ENCODE measurements at places on chromosomes 4 and X. TPM values are rescaled to one million over a fixed set of nuclear protein-coding genes. Genes with fewer than 3 reads are reported as not detected.

- no peaks in the 10 kb centered on the region for H3K27me3 ChIP-seq
- no peak overlapping the region for H3K27ac ChIP-seq
- H3K36me3 ChIP-seq = no peaks in the 10 kb centered on the region
- DNase-seq = no peak
- no peak overlapping the region for H3K4me3 ChIP-seq
Observed at GRCh38 chr4:27964095-27964494, 1103.5 kb downstream of the STIM2 start.

DNA sequence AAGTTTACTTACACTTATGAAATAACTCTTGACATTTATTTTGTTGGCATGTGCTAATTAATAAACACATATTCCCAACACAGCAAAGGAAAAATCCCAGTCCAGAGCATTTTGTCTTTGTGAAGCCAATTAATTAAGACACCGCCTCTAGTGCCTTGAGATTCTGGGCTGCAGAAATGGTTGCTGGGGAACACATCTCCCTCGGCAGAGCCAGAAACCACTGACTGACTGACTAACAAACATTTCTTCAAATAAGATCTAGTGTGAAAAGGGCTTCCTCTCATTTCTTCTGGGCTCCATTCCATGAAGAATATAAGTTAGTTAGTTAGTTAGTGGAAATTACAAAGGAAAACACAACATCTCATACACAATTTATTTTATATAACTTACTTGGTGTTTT lies 28.4 kb upstream of the NAP1L5 start:
- H3K4me1 ChIP-seq = no peaks in the 10 kb centered on the region
- no peak overlapping the region for H3K27ac ChIP-seq
- no peak overlapping the region for H3K4me3 ChIP-seq

NSUN7 gene
- not detected for total RNA-seq

GRCh38 chrX:79444694-79445210 lies 77.6 kb upstream of the ITM2A start:
- H3K4me1 ChIP-seq = no peaks in the 10 kb centered on the region
- DNase-seq = no peak
- no peaks in the 10 kb centered on the region for H3K27me3 ChIP-seq
- H3K36me3 ChIP-seq = no peaks in the 10 kb centered on the region

- H3K4me1 ChIP-seq = no peaks in the 10 kb centered on the region
- H3K27me3 ChIP-seq = no peaks in the 10 kb centered on the region
- no peak overlapping the region for H3K4me3 ChIP-seq
Observed at GRCh38 chrX:104712515-104712914, 146.5 kb downstream of the IL1RAPL2 start.

DNA sequence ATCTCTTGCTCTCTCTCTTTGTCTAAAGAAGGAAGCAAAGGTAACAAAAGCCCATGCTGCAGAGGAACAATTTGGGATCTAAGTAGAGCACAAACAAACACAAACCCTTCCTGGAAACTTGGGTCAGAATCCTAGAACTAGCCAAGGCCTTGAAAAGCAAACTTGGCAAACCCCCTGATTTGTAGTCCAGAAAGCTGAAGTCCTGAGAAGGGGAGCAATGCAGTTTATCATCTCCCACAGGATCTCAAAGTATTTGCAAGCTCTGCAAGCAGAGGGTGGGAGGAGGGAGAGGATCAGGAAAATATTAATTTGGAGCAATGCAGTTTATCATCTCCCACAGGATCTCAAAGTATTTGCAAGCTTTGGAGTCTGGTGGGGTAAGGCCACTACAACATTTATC lies 379.5 kb upstream of the FGF13 start:
- no peaks in the 10 kb centered on the region for H3K4me1 ChIP-seq
- no peak for DNase-seq
- H3K27me3 ChIP-seq = no peaks in the 10 kb centered on the region

DNA sequence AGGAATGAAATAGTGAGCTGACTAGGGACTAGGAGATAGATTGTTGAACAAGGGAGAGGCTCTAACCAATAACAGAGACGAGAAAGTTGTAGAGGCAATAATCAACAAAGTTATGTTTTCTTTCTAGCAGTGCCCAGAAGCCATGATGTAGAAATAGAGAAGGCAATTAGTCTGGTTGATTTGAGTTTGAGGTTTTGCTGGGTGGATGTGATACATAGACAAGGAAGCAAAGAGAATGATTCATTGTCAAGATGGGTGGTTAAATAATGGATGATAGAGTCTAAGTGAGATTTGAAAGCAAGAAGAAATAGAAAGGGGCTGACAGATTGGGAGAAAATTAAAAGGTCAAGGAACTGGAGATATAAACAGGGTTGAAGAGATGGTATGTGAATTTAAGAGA lies 11.2 kb downstream of the RBM41 start:
- peaks cover 8% of the 10 kb centered on the region for H3K4me1 ChIP-seq
- no peaks in the 10 kb centered on the region for H3K27me3 ChIP-seq
- H3K27ac ChIP-seq = peak overlapping the region; percentile 31
- H3K4me3 ChIP-seq = no peak overlapping the region
- H3K36me3 ChIP-seq = peaks cover 35% of the 10 kb centered on the region

BRCC3 gene
- total RNA-seq = 30.6 TPM

CFAP299 gene
- total RNA-seq = not detected

CXCR3 gene
- total RNA-seq = 73.5 TPM

- no peak overlapping the region for H3K27ac ChIP-seq
- H3K27me3 ChIP-seq = peaks cover 5% of the 10 kb centered on the region
- no peaks in the 10 kb centered on the region for H3K36me3 ChIP-seq
- H3K4me1 ChIP-seq = no peaks in the 10 kb centered on the region
- no peak for DNase-seq
Observed at GRCh38 chr4:74942918-74943253, 10.0 kb downstream of the PARM1 start.

DNA sequence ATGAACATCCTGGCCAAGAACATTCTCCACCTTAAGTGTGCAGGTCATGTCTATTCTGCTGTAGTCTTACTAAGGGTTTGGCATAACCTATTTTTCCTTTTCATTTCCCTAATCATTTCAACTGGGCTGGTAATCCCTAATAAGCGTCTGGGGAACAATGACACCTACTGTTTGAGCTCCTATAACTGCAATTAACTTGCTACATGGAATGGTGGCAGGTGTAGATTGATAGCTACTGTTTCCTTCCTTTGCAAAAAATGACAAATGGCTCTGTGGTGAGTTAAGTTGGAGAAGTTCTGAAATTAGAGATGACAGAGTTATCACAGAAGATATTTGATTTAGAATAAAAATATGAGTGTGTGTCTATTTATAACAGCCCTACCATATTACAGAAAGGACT lies 104.5 kb upstream of the NAP1L5 start:
- no peak for DNase-seq
- H3K4me3 ChIP-seq = no peak overlapping the region
- peaks cover 8% of the 10 kb centered on the region for H3K36me3 ChIP-seq

CNOT6L gene
- total RNA-seq = 108 TPM

DNA sequence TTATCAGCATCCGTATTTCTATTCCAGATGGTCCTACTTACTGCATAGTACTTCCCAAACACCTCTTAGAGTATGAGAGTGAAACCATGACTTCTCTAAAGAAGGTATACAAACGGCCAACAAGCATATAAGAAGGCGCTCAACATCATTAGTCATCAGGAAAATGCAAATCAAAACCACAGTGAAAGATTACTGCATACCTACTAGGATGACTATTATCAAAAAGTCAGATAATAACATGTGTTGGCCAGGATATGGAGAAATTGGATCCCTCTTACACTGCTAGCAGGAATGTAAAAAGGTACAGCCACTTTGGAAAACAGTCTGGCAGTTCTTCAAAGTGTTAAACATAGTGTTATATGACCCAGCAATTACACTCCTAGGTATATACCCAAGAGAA lies 215.3 kb upstream of the CXorf66 start:
- no peaks in the 10 kb centered on the region for H3K4me1 ChIP-seq
- no peaks in the 10 kb centered on the region for H3K36me3 ChIP-seq
- DNase-seq = no peak
- H3K27me3 ChIP-seq = no peaks in the 10 kb centered on the region
- no peak overlapping the region for H3K27ac ChIP-seq
- H3K4me3 ChIP-seq = no peak overlapping the region

WAS gene
- total RNA-seq = 177 TPM

GRCh38 chrX:110015915-110016314 lies 13.0 kb downstream of the TMEM164 start:
- peaks cover 22% of the 10 kb centered on the region for H3K36me3 ChIP-seq
- no peak overlapping the region for H3K4me3 ChIP-seq
- DNase-seq = no peak
- H3K4me1 ChIP-seq = peaks cover 4% of the 10 kb centered on the region
- no peak overlapping the region for H3K27ac ChIP-seq

DNA sequence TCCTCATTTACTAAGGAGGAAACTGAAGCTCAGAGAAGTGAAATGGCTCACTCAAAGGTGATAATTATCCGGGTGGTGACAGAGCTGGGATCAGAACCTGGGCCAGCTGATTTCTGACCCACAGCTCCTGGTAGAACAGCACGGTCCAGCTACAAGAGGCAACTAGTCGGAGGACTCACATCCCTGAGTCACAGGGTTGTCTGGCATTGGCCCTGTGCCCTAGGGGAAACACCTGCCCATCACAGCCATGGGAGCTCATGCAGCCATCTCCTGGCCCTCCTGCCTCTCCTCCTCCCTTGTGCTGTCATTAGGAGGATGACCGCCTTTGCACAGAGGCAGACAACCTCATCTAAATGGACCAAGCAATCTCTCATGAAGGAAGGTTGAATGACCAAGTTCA lies 115.2 kb upstream of the TSPAN5 start:
- H3K36me3 ChIP-seq = no peaks in the 10 kb centered on the region
- H3K4me1 ChIP-seq = no peaks in the 10 kb centered on the region
- no peak overlapping the region for H3K4me3 ChIP-seq
- no peak for DNase-seq
- no peaks in the 10 kb centered on the region for H3K27me3 ChIP-seq

TLR10 gene
- total RNA-seq = 0.23 TPM

ZCCHC4 gene
- 10.3 TPM for total RNA-seq

DNA sequence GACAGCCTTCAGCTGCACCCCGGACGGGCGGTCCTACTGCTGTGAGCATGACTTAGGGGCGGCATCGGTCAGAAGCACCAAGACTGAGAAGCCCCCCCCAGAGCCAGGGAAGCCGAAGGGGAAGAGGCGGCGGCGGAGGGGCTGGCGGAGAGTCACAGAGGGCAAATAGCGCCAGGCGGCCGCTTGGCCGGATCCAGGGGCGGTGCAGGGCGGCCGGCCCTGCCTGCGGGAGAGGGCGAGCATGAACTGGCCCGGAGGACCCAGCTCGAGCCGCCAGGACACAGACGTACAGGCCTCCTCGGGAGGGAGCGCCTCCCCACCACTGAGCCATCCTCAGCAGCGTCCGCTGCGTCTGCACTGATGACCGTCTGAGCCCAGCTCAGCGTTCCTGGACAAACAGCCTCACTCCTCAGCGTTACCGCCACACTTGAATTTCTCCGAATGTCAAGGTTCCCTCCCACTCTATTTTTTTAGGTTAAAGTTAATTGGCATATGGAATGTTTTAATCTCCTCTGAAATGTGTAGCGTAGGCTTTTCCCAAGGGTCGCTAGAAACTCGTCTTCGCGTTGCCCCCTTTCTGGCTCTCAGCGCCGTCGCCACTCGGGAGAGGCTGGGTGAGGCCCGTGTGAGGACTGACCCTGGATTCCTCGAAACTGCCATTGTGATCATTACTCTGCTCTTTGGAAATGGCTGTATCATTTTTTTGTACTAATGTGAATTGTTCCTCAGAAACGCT lies 29.9 kb downstream of the NELFA start:
- H3K4me3 ChIP-seq = no peak overlapping the region
- H3K36me3 ChIP-seq = peaks cover 58% of the 10 kb centered on the region
- H3K27ac ChIP-seq = no peak overlapping the region
- DNase-seq = no peak

DNA sequence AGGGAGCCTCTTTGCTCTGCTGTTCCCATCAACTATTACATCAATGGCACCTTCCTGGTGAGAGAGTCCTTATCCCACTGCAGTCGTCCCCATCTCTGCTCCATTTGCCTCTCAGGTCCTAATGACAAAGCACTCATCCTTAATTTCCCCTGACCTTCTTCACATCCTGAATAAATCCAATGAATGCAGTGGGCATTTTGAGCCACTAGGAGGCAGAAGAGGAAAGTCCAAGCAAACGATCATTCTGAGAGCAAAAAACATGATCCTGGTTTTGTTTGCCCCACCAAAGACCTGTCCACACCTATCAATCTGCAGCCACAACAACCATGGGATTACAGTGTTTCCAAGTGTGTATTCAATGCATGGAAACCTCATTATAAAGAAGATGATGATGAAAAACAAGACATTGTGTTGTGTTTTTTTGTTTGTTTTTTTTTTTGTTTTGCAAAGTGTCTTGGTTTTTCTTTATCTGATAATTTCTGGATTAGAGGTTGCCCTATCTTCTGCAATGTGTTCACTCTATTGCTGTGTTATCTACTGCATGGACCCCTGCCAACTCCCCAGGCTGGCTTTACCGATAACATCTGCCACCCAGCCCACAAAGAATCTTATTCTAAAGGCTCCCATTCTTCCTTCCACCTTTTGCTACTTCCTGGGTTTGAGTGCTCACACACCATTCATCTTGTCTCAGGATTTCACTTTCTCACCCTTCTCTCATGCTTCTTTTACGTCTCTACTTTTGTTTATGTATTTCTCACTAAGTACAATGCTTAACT lies 207.2 kb downstream of the NLGN4X start:
- no peak overlapping the region for H3K27ac ChIP-seq
- H3K27me3 ChIP-seq = peaks cover 3% of the 10 kb centered on the region
- no peaks in the 10 kb centered on the region for H3K36me3 ChIP-seq
- no peak overlapping the region for H3K4me3 ChIP-seq
- DNase-seq = peak; percentile 25

DNA sequence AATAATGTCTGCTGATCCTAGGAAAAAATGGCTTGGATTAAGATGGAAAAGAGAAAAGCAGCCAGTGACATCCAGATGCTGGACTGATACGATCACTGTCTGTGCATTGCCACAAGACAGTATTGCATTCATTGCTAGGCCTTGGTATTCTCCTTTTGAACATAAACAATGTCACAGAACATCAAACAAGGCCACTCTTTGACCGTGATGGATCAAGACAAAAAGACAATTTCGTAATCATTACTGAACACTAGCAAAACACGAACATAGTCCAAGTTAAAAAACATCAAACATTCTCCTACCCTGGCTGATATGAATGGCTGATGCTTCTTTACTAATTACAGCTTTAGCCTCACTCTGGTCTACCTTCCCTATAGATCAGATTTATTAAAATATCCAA lies 374.1 kb upstream of the CXorf51B start:
- no peaks in the 10 kb centered on the region for H3K36me3 ChIP-seq
- H3K4me3 ChIP-seq = no peak overlapping the region
- no peak for DNase-seq
- H3K4me1 ChIP-seq = no peaks in the 10 kb centered on the region

GRCh38 chrX:110691446-110691845 lies 104.2 kb downstream of the CHRDL1 start:
- H3K36me3 ChIP-seq = no peaks in the 10 kb centered on the region
- no peak overlapping the region for H3K27ac ChIP-seq
- no peaks in the 10 kb centered on the region for H3K4me1 ChIP-seq
- H3K27me3 ChIP-seq = no peaks in the 10 kb centered on the region
- DNase-seq = no peak
- H3K4me3 ChIP-seq = no peak overlapping the region

CAPN6 gene
- total RNA-seq = not detected

Data from activated CD4-positive, alpha-beta T cell treated with anti-CD3 and anti-CD28 coated beads, Interleukin-2, amount 10 ng/mL, durations not matched to agents 7 days and 5 days (primary cell).